Tibial nerve (tissue), 4 donors: ENCODE measurements at places on chromosomes 4 and X.

GRCh38 chr4:1075809-1076699, 37.3 kb downstream of the RNF212 start:
- no peak for DNase-seq

- no peak for DNase-seq
These were observed 22.4 kb upstream of the HPSE start for GRCh38 chr4:83356899-83357661.

- no peak for DNase-seq
These were observed 3.2 kb downstream of the DGKQ start for GRCh38 chr4:970046-970745.

DNA sequence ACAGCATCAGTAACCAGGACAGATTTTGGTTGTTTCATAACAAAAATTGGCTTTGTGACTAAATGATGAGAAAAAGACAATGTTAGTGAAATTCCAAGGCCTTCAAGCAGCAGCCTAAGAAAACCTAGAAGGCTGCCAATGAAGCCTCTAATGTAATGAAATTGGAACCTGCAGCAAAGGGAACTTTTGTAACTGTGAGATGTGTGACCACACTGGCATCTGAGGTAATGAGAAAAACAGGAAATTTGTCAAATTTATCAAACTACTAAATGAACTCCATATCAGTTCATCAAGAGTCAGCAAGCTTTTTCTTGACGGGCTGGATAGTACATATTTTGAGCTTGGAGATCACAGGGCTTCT, 30.4 kb upstream of the EMCN start:
- no peak for DNase-seq

GRCh38 chr4:69098470-69098869, 2.2 kb downstream of the UGT2B7 start:
- DNase-seq: no peak

- no peak for DNase-seq
These were observed 16.8 kb downstream of the CNOT6L start for GRCh38 chr4:77802402-77802801.

GRCh38 chr4:101500742-101501141, 153.4 kb upstream of the PPP3CA start:
- DNase-seq: no peak

DNA sequence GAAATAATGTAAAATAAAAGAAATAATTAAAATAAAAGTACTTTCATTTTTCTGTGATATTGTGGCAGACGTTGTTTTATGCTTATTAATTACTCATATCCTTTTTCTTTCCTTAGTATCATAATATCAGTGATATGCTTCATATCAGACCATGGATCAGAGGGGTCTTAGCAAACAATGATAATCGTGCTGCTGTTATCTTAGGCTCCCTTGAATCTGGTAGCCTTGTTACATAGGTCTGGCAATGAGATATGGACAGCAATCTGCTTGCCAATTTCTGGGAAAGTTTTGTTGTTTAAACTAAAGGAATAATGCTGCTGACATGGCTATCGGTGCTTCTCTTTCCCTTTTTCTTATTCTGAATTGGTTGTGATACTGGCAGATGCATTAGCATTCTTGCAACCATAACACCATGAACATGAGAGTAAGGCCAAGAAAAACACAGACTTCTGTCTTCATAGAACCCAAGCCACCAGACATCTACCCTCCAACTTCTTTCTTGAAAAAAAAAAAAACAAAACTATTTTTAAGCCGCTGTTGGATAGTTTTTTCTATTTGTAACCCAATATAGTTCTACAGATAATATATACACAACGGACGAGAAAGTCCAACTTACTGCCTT, 16.4 kb downstream of the EPHA5 start:
- DNase-seq: no peak

DNA sequence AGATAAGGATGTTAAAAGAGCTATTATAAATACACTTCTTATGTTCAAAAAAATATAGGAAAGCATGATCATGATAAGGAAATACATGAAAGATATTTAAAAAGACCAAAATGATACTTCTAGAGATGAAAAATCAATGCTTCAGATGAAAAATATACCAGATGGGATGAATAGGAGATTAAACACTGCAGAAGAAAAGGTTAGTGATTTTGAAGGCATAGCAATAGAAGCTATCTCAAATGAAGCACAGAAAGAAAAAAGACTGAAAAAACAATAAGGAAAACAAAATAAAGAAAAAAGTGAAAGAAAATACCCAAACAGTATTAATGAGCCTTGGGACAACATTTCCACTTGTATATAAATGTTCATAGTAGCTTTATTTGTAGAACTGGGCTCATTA, 80.7 kb upstream of the LEF1 start:
- DNase-seq: no peak

- DNase-seq: no peak
These were observed 60.2 kb upstream of the CLDN34 start for GRCh38 chrX:9906919-9907318.

GRCh38 chr4:139402436-139402835, 51.5 kb upstream of the RAB33B start:
- DNase-seq: no peak

- DNase-seq: no peak
These were observed 15.3 kb downstream of the TMEM175 start for GRCh38 chr4:947491-947971.

DNA sequence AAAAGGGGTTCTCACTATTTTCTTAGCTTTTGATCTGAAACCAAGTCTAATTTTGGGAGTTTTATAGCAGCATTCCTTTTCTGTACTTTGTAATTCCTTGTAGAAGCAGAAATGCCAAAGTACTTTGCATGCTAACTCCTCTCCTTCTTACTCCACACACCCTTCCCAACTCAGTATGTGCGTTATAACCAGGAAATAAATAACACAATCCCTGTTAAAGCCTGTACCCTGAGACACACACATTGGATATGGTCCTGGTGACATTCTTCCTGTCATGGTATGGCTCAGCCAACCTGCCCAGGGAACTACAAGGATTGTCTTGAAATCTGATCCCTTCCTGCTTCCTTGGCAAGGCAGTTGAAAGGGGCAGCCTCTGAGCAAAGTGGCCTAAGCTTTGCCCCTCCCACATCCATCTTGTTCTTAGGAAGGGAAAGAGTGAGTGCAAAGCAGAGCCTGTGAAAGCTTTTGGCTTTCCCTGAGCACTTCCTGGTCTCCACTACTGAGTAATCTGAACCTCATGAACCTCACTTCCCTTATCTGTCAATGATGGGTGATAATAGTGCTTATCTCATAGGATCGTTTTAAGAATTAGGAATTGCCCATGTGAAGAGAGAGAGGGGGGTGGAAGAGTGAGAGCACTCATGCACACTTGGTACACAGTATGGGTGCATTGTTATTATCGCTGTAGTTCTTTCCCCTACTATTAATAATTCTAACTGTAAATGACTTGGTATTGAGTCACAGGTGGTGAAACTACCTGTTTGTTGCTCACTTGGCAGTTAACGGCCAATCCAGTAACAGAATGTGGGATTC, 109.3 kb downstream of the AFF2 start:
- DNase-seq: no peak

DNA sequence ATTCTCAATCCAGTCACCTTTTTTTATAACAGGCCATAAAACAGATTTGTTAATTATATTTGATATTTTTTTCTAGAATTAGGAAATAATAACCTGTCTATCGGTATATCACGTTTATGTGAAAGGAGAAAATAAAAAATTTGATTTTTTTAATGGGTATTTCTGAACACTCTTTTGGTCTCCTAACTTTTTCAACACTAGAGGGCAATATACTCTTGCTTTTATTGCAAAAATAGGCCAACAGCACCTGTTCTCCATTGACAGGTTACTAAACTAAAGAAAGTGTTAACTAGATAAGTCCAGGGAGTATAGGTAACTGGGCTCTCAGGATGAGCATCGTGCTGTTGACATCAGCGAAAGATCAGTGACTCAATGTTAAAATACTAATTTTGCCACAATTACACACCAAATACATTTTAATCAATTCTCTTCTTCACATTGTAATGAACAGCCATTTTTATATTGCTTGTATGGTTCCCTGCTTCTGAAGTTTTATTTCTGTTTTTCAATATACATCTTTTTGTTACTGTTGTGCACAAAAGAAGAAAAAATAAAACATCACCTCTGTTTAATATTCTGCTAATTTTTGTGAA, 22.8 kb downstream of the NDST4 start:
- no peak for DNase-seq

- no peak for DNase-seq
These were observed 82.8 kb downstream of the PDGFC start for GRCh38 chr4:156888762-156889161.

DNA sequence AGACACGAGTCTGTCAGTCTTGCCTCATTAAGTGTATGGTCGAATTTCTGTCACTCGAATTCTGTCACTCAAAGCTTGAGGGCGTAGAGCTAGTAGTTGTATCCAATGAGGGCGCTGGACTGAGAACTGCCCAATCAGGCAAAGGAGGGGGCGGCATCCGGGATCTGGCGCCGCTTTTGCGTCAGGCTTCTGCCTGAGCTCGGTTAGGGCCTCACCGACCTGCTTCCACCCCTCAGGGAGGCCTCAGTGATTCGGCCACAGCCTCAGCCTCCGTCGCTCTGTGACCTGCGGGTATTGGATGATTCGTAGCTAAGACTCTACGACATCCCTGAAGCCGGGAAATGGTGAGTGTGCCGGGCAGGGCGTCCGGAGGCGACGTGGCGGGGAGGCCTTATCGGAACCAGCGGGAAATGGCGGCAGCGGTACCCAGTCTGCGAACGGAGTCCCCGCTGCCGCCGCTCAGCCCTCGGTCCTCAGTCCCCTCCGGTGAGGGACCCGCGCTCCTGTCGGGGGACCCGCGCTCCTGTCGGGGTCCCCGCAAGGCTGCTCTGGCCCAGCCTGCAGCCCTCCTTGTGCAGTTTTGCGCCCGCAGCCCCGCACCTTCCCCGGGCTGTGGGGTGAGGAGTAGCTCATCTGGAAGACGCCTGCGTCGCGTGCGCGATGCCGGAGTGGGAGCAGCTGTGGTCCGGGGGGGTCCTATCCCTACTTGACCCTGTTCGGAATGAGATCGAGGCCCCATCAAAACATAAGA, 88.3 kb downstream of the ZNF718 start:
- DNase-seq: no peak

DNA sequence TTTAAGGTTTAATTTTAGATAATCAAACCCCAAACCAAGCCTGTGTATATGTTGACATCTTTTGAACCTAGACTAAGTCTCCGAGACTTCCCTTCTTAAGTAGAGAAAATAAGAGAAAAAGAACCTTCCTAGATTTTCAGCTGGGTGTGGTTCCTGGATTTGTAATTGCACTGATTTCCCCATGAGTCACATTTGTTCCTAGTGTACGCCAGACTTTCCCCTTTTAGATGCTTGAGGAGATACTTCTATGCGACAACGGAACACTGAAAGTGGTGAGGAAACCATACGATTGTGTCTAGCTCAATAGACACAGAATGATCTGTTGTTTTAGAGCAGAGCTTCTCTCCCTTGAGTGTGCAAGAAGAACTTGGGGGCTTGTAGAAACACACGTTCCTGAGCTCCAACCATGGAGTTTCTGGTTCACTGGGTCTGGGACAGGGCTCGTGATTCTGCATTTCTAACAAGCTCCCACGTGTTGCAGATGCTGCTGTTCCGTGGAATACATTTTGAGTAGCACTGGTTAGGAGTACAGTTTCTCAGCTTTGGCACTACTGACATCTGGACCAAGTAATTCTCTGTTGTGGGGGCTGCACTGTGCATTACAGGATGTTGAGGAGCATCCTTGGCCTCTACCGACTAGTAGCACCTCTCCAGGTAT, 87.1 kb downstream of the AMELX start:
- DNase-seq: no peak

- DNase-seq: no peak
These were observed 955.5 kb upstream of the PRKX start for GRCh38 chrX:4668802-4669536.

DNA sequence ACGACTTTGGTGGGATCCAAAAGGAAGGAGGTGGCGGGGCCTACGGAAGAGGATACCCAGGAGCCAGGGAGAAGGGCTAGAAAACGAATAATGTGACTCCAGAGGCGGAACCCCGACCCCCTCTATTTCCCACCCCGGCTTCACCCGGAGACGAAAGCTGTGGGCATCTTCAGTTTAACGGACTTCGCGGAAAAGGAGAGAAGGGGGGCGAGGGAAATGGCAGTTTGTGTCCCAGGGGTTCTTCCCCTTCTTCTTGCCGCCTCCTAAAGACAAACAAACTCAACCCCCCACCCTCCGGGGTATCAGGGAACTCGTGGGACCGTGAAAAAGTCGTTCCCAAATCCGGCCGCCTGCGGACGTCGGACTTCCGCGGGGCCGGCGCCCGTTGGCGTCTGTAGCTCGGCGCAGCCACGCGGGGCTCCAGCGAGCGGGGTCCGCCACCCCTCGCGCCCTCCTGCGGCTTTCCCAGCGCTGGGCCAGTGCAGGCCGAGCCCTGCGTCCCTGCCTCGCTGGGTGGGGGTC, 3.6 kb upstream of the LEF1 start:
- no peak for DNase-seq

- no peak for DNase-seq
These were observed 2.1 kb downstream of the ELOVL6 start for GRCh38 chr4:110196206-110196870.

DNA sequence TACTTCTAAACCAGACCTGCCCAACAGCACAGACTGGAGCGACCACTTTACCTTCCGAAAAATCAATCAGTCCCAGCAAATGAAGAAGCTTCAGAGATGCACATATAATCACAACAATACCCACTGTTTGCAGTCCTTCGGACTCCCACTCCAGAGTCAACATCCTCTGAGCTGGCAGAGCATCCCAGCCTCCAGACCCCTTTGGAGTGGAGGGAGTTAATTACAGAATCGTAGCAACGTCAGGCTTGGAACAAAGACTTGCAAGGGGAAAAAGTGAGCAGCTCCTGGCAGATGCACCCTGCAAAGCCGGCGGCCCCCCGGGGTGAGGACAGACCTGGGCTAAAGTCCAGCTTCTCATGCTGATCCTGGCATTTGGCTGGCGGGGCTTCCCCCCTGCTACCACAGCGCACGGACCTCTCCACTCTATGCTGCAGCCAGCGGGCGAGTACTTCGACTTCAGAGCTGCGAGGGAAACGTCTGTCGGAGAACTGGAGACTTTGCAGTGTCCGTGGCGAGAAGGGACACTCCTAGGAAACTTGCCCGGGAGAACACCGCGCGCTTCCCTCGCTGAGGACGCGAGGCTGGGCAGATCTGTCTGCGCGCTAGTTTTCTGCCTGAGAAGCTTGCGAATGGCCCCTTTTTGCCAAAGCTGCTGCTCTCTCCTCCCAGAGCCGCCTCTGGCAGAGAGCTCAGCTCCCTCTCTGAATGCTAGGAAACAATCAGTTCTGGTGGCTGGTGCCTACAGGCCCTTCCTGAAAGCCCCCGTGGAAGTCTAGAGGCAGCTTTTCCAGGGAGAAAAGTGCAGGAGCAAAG, 283.7 kb downstream of the PACRGL start:
- no peak for DNase-seq

- DNase-seq: no peak
These were observed 25.7 kb downstream of the ARL9 start for GRCh38 chr4:56531149-56531770.
